Activated CD4-positive, alpha-beta T cell treated with anti-CD3 and anti-CD28 coated beads, Interleukin-2, amount 10 ng/mL, durations not matched to agents 24 days and 14 days (primary cell): ENCODE measurements at places on chromosomes 3 and 15. TPM values are rescaled to one million over a fixed set of nuclear protein-coding genes. Genes with fewer than 3 reads are reported as not detected.

DNA sequence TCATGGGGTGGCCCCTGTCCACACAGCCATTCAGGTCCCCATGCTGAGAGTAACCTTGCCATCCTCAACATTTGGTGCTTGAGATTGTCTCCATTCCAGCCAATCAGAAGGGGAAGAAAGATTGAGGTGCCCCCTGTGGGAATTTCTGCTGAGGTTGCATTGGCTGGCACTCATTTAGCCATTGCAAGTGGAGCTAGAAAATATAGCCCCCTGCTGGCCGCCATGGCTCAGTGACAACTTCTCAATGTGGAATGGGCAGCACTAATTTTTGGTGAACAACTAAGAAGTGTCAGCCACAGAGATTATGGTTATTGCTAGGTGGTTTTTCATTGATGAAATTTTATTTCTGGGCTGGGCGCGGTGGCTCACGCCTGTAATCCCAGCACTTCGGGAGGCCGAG is 22.0 kb downstream of the COL6A6 start:
- peak; percentile 73 for DNase-seq

DNA sequence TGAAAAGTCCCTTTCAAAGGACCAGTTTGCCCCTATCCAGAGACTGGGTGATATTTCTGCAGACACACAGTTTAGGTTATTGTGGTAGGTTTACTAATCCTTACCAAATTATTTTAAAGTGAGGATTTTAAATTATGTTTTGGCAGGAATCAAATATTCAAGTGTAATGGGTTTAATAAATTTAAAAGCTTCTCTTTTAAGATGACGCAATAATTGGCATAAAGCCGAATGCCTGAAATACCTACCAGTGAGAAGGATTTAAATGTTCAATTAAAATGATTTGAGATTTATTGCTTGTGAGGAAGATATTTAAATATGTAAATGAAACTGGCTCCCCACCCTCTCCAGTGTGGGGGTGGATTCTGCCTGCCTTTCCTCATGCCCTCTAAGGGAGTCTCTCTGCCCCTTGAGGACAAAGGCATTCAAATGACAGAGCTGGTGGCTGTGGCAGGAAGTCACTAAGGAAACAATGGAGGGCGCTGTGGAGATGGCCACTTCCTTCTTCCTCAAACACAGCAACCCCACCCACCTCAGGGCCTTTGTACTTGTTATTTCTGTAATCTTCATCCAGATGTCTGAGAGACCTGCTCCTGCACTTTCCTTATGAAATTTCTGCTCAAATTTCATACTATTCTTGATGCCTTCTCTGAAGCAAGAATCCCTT is 131.7 kb downstream of the TNIK start:
- DNase-seq: peak; percentile 80

GRCh38 chr15:68230157-68231100 is 901 bp upstream of the CLN6 start:
- DNase-seq: peak; percentile 58

GRCh38 chr3:182261041-182261440 is 532.3 kb upstream of the ATP11B start:
- no peak for DNase-seq

- no peak for DNase-seq
Observed at GRCh38 chr15:89052474-89052873, 35.8 kb upstream of the ABHD2 start.

GRCh38 chr15:70423267-70423666 is 325.6 kb upstream of the TLE3 start:
- DNase-seq: no peak

GRCh38 chr3:118817748-118818165 is 216.9 kb downstream of the IGSF11 start:
- peak; percentile 79 for DNase-seq

DNA sequence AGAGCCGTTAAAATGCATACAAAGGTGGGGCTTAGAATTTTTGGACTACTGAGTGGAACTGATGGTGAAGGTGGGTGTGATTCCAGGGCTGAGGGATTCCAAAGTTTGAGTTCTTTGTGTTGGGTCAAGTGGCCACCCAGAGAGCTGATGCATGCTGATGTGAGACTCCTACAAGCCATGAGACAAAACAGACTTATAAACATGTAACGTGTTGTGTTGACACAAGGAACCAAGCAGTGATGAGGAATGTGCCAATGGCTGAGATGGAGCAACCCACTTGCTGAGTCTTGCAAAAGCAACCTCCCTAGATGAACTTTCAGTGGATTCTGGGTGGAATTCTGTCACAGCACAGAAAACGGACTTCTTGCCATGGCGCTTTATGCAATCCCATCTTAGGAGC is 289.0 kb downstream of the TLE3 start:
- DNase-seq: no peak

DNA sequence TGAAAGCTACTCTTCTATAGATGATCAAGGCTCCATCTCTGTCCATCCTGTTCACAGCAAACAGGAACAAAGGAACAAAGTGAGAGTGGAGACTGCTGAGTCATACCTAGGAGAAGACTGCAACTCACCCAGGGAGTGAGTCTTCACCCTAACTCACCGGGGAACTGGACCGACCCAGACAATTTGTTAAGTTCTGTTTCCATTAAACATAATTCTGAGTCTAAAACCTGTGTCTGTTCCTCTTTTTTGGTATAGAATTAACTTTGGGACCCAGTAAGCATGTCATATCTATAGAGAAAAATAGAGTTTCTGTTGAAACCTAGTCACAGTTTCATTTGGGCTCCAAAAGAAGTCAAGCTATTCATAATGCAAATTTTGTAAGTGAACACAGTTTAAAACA is 21.6 kb downstream of the CCDC80 start:
- DNase-seq: no peak

DNA sequence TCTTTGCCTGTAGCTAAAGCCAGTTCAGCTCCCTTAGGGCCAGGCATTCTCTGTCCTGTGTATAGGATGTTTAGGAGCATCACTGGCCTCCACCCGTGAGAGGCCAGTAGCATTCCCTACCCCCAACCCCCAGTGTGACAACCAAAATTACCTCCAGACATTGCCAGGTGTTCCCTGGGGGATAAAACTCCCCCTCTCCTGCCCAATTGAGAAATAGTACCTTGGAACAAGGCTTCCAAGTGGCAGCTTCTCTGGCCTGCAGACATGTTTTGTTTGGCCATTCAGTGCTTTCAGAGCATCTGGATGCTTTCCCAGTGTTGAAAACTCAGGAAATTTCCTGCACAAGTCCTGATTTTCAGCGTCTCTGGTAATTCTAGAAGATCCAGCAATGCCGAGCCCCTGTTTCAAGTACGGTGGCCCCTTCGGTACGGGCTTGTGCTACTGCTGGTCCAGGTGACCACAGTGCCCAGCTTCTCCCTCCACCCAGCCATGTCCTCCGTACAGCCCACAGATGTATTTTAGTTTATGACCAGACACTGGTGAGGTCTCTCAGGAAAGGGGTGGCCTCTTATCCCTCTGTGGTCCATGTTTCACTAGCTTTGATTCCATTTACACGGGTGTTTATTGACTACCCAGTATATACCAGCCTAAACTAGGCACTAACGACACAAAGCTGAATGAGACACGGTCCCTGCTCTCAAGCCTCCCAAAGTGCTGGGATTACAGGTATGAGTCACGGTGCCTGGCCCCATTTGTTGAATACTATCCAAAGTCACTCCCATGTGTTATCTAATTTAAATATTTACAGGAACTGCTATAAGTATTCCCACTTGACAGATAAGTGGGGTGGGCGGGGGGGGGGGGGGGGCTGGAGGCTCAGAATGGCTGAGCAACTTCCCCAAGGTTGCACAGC is 125.4 kb upstream of the RAD18 start:
- DNase-seq: no peak

DNA sequence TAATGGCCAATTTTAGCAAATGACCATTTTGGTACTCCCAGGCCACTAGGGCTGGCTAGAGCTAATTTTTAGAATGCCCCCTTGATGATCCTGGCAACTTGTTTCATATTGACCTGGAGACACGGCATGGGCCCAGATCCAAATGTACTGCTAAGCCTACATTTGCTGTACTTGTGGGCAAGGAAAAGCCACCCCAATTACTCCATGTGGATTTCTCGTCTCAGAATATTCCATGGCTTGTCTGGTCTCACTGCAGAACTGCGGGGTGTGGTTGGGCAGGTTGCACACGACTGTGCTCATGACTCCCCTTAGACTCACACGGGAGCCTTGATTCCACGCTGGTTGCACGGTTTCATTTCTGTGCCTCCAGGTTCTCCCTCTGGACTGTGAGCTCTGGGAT is 140.9 kb downstream of the RPLP1 start:
- no peak for DNase-seq

- peak; percentile 41 for DNase-seq
Observed at GRCh38 chr3:108079877-108080276, 11.0 kb downstream of the CD47 start.

DNA sequence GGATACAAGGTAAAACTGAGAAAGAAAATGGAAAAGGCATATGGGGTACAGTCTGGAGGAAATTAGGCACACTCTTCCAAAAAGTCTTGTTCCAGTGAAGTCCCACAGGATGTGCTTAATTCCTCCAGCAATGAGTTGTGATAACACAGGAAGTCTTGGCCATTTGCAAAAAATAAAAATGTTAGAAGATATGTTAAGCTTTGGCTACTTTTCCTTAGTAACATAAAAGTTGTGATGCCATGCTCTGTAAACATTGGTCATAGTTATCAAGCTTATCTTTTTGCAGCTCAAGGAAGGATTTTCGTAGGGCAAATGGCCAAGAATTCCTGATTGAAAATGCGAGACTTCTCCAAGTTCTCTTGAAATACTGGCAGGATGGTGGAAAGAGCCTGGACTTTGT is 26.4 kb downstream of the LNP1 start:
- no peak for DNase-seq

GRCh38 chr15:62850791-62851291 is 191.7 kb upstream of the TPM1 start:
- no peak for DNase-seq

DNA sequence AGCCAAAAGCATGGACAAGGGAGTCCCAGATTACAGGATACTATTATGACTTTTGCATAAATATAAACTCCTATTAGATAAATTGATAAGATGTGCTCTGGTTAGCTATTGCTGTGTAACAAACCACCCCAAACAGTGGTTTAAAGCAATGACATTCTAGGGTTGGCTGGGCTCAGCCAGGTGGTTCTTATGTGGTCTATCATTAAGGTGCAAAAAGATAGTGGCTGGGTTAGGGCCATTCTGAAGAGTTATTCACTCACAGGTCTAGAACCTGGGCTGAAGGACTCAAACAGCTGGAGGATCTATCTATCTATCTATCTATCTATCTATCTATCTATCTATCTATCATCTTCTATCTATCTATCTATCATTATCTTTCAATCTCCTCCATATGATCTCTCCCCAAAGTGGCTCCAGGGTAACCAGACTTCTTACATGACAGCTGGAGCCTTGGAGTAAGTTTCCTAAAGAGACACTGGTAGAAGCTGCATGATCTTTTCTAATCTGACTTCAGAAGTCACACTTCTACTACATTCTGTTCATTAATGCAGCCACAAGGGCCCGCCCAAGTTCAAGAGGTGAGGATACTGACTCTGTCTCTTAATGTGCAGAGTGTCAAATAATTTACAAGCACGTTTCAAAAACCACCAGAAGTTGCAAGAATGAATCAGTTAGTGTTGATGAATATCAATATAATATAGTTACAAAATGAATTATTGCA is 74.9 kb upstream of the XCR1 start:
- DNase-seq: no peak

GRCh38 chr3:13066834-13067233 is 6.4 kb downstream of the IQSEC1 start:
- no peak for DNase-seq

DNA sequence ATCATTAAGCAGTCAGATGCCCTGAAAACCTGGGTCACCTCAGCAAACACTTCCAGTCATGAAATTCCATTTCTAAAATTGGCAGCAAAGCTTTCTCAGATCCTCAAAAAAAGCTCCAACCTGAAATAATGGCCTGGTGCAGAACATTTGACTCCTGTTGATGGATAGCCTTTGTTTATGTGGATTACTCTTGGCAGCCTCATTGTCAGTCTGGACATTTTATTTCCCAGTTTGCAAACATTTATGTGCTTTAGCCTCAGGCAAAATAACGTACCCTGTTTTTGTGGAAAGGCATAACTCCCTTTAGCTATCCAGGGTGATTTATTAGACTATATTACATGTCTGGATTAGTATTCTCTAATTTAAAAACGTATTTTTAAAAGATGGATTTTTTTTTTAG is 53.9 kb downstream of the PXYLP1 start:
- DNase-seq: no peak

GRCh38 chr3:43766672-43767465 is 76.1 kb downstream of the ABHD5 start:
- no peak for DNase-seq

DNA sequence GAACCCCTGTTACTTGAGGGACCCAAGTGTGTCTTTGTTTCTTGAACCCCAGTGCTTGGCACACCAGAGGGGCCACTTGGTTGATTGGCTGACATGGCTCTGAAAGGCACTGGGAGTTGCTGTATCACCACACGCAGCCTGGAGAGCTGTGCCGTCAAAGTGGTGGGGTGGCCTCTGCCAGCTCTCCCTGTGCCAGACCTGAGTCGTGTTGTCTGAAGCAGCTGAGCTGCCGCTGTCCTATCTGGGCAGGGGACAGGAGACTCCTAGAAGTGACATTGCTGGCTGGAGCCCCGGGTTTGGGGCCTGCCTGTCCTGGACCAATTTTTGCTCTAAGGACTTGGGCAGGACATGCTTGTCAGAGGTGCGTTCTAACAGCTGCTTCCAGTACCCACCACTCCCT is 5.5 kb upstream of the SNX22 start:
- DNase-seq: no peak

PLA2G4F gene
- not detected in 2 replicates for total RNA-seq

DUOX2 gene
- 0.05 TPM in 1 of 2 replicates, not detected in the other for total RNA-seq

COL6A5 gene
- not detected in 2 replicates for total RNA-seq

THRB gene
- not detected in 2 replicates for total RNA-seq

KBTBD13 gene
- total RNA-seq: not detected in 2 replicates

SCN5A gene
- total RNA-seq: not detected in 2 replicates

GTF2E1 gene
- 25.9 and 27.8 TPM in 2 replicates for total RNA-seq

ZNF280D gene
- total RNA-seq: 25.9 and 26.2 TPM in 2 replicates

GASK1A gene
- not detected in 2 replicates for total RNA-seq

GRIP2 gene
- not detected in 2 replicates for total RNA-seq

DAPK2 gene
- 3.7 and 4.3 TPM in 2 replicates for total RNA-seq
